ENCODE measurements at places on chromosomes 11 and 22.

DNA sequence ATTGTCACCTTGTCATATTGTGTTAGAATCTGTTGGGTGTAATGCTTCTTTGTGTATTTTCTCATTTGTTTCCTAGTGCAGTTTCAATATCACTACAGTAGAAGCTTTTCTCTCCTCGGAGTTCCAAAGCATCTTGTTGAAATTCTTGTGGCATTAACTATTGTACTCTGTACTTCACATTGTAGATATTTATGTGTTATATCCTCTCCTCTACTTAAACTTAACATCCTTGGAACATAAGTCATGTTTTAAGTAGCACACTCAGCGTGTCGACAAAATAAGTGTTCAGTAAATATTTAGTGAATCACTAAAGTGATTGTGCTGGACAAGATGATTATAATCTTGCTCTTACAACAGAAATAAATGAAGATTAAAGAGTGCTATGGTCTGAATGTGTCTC lies 201.7 kb downstream of the ARHGAP42 start:
- no peak for DNase-seq

DNA sequence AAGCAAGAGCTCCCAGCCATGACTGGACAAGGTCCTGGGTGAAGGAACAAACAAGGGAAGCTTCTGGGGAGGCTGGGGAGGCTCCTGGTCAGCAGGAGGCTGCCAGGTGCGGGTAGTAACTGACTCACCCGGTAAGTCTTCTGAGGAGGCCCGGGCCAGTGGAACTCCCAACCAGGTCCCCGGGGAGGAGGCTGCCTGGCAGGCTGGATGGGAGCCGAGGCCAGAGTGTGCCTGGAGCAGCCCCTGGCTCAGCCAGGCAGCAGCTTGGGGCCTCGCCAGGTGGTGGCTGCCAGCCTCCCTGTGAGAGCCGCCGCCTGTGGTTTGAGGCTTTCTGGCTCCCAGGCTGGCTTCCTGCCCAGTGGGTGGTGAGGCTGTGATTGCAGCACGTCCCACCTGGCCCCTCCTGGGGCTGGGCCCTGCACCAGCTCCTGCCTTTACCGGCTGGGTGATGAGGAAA lies 46.2 kb downstream of the IGF2 start:
- no peak for DNase-seq

DNA sequence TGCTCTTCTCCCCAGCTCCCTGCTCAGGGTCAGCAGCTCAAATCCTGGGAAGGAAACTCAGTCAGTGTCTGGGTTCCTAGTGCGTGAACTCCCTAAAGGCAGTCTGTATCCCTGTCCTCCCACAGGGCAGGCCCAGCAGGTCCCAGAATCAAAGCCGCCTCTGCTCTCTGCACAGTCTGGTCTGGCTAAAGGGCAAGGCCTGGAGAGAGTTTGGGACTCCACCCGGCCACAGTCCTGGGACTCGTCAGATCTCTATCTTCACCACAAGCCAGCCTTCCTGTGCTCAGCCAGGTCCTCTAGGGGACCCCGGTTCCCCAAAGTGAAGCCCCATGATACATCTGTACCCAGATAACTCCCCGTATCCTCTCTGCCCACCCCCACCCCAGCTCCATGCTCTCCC lies 56.2 kb upstream of the CSNK2A3 start:
- no peak for DNase-seq

GRCh38 chr11:99327066-99327465 lies 306.3 kb downstream of the CNTN5 start:
- DNase-seq = no peak

DNA sequence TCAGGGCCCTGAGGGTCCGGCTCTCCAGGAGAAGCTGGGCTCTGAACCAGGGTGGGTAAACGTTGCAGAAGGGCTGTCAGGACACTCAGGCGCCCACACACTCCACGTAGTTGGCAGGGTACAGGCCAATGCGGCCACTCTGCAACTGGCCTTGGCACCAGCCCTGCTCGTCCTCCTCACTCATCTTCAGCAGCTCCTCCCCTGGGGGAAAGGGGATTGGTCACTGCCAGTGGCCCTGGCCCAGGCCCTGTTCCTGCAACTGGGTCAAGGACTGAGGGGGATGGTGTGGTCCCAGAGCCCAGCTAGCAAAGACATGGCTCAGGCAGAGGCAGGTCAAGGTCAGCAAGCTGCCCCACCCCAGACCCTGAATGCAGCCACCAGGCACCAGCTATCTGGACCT lies 1.2 kb upstream of the ARFGAP2 start:
- DNase-seq = no peak

GRCh38 chr11:34169686-34170085 lies 64.3 kb downstream of the NAT10 start:
- no peak for DNase-seq

GRCh38 chr22:24593836-24594568 lies 1.1 kb upstream of the LRRC75B start:
- DNase-seq = no peak

DNA sequence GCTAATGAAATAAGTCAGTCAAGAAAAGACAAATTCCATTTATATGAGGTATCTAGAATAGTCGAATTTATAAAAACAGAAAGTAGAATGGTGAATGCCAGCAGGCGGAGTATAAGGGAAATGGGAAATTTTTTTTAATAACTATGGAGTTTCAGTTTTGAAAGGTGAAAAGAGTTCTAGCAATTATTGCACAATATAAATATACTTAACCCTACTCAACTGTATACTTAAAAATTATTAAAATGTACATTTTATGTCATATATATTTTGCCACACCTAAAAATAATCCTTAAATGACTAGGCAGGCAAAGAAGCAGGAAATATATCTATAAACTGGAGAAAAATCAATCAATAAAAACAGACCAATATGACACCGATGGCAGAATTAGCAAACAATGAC lies 196.5 kb upstream of the UBASH3B start:
- DNase-seq = no peak

DNA sequence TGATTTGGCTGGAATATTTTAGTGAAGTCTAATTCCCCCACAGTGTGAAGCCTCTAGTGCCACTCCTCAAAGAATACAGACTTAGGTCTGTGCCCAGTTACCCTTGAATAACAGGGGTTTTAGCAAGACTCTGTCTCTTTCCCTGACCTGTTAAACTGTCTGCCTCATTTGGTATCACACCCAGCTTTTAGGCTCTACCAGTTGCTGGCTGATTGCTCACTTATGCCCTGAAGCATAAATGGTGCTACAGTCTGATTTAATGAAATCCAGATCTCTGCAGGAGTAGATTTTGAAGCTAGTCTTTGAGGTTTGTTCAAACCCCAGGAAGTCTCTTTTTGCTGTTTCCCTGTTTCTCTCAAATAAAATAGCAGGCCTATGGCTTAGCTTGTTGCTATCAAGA lies 45.2 kb upstream of the LIPT2 start:
- no peak for DNase-seq

- no peak for DNase-seq
Observed at GRCh38 chr11:45698777-45699497, 33.5 kb upstream of the CHST1 start.

Measured in suppressor macrophage treated with lipopolysaccharide for 1 hour (primary cell).